ENCODE measurements at places on chromosomes 12 and 14.

GRCh38 chr14:99777951-99778350 lies 15.3 kb upstream of the EML1 start:
- H3K27me3 ChIP-seq: peaks cover 7% of the 10 kb centered on the region
- no peak overlapping the region for H3K27ac ChIP-seq
- no peak for DNase-seq
- H3K36me3 ChIP-seq: no peaks in the 10 kb centered on the region
- no peaks in the 10 kb centered on the region for H3K4me1 ChIP-seq
- H3K4me3 ChIP-seq: no peak overlapping the region

GRCh38 chr12:101172316-101172715 lies 37.7 kb downstream of the SLC5A8 start:
- H3K27me3 ChIP-seq: no peaks in the 10 kb centered on the region
- no peaks in the 10 kb centered on the region for H3K4me1 ChIP-seq
- no peak overlapping the region for H3K27ac ChIP-seq
- no peak overlapping the region for H3K4me3 ChIP-seq
- DNase-seq: no peak
- H3K36me3 ChIP-seq: no peaks in the 10 kb centered on the region

DNA sequence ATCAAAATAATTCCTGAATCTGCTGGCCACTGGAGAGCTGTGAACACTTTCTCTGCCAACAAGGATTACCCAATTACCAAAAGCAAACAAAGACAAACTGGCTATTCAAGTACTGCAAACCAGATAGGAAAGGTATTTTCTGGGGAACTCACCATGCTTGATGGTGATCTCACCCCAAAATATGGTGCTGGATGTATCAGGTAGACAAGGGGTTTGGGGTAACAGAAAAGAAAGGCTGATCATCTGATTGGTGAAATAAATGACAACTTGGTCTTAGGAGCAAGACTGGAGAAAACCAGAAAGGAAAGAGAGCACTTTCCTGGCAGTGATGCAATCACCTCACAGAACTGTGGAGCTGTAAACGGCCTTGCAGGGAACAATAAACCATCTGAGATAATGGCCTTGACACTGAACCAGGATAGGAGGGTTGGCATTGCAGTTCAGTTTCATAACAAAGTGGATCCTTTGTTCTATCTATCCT lies 31.0 kb upstream of the NPFF start:
- H3K27me3 ChIP-seq: no peaks in the 10 kb centered on the region
- peaks cover 57% of the 10 kb centered on the region for H3K36me3 ChIP-seq
- H3K4me3 ChIP-seq: no peak overlapping the region
- DNase-seq: no peak
- no peaks in the 10 kb centered on the region for H3K4me1 ChIP-seq
- no peak overlapping the region for H3K27ac ChIP-seq

DNA sequence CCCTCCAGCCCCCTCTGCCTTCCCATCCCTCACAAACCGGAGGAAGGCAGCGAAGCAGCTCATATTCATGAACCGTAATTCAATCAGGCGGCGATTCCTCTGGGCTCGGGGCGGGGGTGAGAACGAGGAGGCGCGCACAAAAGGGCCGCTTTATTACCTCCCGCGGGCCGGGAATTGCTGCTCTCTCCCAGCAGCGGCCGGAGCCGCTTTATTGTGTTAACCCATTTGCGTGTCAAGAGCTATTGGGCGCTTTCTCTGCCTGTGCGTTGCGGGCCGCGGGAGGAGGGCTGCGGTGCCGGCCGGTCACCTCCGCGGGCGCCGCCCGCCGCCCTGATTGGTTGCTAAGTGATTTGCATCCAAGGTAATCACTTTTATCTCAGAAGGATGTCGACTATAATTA lies 4.8 kb downstream of the FAM222A start:
- no peak overlapping the region for H3K27ac ChIP-seq
- H3K4me1 ChIP-seq: peaks cover 7% of the 10 kb centered on the region
- no peak overlapping the region for H3K4me3 ChIP-seq
- no peak for DNase-seq
- no peaks in the 10 kb centered on the region for H3K36me3 ChIP-seq

DNA sequence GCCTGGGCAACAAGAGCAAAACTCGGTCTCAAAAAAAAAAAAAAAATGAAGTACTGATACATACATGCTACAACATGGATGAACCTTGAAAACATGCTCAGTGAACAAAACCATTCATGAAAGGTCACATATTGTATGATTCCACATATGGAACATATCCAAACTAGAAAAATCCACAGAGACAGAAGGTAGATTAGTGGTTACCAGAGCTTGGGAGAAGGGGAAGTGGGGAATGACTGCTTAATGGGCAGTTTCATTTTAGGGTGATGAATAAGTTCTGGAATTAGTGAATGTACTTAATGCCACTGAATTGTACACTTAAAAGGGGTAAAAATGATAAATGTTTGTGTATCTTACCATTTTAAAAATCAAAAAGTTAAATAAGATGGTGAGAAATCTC lies 2.7 kb downstream of the ITGB7 start:
- DNase-seq: no peak
- H3K4me3 ChIP-seq: no peak overlapping the region
- H3K27ac ChIP-seq: no peak overlapping the region
- H3K27me3 ChIP-seq: no peaks in the 10 kb centered on the region

DNA sequence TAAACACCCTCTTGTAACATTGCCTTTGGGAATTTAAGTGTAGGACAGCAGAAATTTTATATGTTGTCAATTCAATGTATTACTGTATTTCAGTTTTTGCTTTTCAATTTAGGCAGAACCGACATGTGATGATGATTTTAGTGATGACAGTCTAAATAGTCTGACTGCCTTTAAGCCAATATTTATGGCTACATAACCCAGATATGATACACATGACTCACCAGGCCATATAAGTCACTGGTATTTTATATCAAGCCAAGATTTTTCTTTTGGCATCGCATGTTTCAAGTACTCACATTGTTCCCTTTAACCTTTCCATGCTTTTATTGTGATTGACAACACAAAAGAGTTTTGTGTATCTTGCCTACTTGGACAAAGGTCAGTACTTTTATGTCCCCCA lies 13.6 kb upstream of the PPM1A start:
- H3K36me3 ChIP-seq: no peaks in the 10 kb centered on the region
- no peak for DNase-seq
- no peak overlapping the region for H3K27ac ChIP-seq

DNA sequence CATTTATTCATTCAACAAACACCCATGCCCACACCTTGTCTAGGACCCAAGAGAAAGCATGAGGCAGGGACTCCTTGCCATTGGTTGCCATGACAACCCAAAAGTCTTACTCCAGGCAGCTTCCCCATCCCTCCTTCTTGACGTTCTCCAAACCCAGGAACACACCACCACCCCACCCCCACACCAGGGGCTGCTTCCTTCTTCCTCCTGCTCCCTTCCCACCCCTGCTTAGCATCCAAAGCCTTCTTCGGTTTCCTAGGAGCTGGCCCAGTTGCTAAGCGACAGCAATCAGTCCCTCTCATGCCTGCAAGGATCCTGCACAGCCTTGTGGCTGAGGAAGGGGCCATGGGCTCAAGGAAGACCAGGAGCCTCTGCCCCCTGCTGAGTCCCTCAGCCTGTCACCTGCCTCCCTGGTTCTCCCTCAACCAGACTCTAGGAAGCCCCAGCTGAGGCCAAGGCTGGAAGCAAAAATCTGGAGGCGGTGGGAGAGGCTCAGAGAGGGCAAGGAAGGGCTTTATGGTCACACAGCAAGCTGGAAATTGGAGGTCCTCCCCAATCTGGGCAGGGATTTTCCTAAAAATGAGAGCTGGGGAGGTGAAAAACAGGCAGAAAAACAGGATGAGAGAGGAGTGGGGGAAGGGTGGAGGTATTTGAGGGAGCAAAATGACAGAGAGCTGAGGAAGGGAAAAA lies 15.4 kb downstream of the RASAL1 start:
- no peak overlapping the region for H3K27ac ChIP-seq
- H3K36me3 ChIP-seq: no peaks in the 10 kb centered on the region
- no peak overlapping the region for H3K4me3 ChIP-seq
- no peaks in the 10 kb centered on the region for H3K27me3 ChIP-seq
- DNase-seq: no peak

GRCh38 chr12:57547288-57548012 lies 458 bp upstream of the DCTN2 start:
- DNase-seq: no peak
- peaks cover 37% of the 10 kb centered on the region for H3K4me1 ChIP-seq
- H3K4me3 ChIP-seq: peak overlapping the region; percentile 71
- no peaks in the 10 kb centered on the region for H3K27me3 ChIP-seq

- H3K27me3 ChIP-seq: no peaks in the 10 kb centered on the region
- no peaks in the 10 kb centered on the region for H3K4me1 ChIP-seq
- no peak overlapping the region for H3K27ac ChIP-seq
- DNase-seq: no peak
- H3K4me3 ChIP-seq: no peak overlapping the region
Measured at GRCh38 chr12:128613837-128614590, 209.7 kb downstream of the SLC15A4 start.

- DNase-seq: peak; percentile 76
- peaks cover 52% of the 10 kb centered on the region for H3K4me1 ChIP-seq
- peak within 1 kb of the TSS; percentile 60 for H3K4me3 ChIP-seq
- H3K36me3 ChIP-seq: peaks cover 29% of the 10 kb centered on the region
- no peaks in the 10 kb centered on the region for H3K27me3 ChIP-seq
Measured at GRCh38 chr12:57005980-57006808, at the start of gene ZBTB39. TSS of gene ZBTB39 (minus strand) at chr12:57006546. CDS start at chr12:57004917, 1,629 bp downstream.

GRCh38 chr14:104586832-104587620 lies 7.5 kb downstream of the C14orf180 start:
- H3K27me3 ChIP-seq: no peaks in the 10 kb centered on the region
- H3K27ac ChIP-seq: no peak overlapping the region
- no peak for DNase-seq
- H3K4me3 ChIP-seq: no peak overlapping the region
- no peaks in the 10 kb centered on the region for H3K36me3 ChIP-seq
- no peaks in the 10 kb centered on the region for H3K4me1 ChIP-seq

- peaks cover 11% of the 10 kb centered on the region for H3K4me1 ChIP-seq
- H3K27ac ChIP-seq: no peak overlapping the region
- DNase-seq: no peak
- no peak overlapping the region for H3K4me3 ChIP-seq
- H3K36me3 ChIP-seq: no peaks in the 10 kb centered on the region
Measured at GRCh38 chr12:130764073-130764472, 48.0 kb upstream of the RIMBP2 start.

GRCh38 chr12:43362910-43363694 lies 188.9 kb downstream of the ADAMTS20 start:
- H3K36me3 ChIP-seq: no peaks in the 10 kb centered on the region
- DNase-seq: no peak
- no peak overlapping the region for H3K27ac ChIP-seq
- H3K4me1 ChIP-seq: no peaks in the 10 kb centered on the region
- H3K4me3 ChIP-seq: no peak overlapping the region

DNA sequence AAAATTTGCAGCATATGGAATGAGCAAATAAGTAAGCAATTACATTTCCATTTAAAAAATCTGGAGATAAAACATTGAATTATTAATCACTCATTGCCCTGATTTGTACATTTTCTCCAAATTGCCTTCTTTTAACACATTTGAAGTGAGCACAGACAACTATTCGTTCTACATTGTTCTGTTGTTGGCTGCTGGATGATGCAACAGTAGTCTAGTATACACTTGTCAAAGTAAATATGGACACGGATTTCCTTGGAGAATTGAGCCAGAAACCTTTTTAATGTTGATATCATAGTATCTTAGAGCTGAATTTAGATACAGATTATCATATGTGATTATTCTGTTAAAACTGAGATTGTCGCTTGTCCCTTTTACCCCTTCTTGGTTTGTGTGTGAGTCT lies 188.2 kb downstream of the FUT8 start:
- H3K27ac ChIP-seq: no peak overlapping the region
- no peaks in the 10 kb centered on the region for H3K36me3 ChIP-seq
- no peak for DNase-seq
- H3K4me3 ChIP-seq: no peak overlapping the region
- no peaks in the 10 kb centered on the region for H3K27me3 ChIP-seq

DNA sequence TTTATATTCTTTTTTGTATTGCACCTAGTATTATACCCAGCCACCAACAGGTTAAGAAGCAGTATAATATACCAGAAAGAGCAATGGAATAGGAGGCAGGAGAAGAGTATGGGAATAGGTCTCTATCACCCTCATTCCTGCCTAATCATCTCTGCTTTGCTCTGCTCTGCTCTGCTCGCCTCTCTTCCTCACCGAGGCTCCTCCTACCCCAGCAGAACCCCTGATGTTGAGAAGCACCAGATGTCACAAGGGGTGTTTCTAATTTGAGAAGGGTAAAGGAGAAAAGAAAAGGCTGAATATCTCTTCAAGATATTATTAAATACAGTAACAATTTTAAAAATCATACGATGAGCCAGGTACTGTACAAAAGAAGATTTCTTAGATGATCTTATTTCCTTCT lies 89.0 kb downstream of the STON2 start:
- H3K36me3 ChIP-seq: no peaks in the 10 kb centered on the region
- no peaks in the 10 kb centered on the region for H3K27me3 ChIP-seq
- H3K4me1 ChIP-seq: no peaks in the 10 kb centered on the region
- no peak for DNase-seq

DNA sequence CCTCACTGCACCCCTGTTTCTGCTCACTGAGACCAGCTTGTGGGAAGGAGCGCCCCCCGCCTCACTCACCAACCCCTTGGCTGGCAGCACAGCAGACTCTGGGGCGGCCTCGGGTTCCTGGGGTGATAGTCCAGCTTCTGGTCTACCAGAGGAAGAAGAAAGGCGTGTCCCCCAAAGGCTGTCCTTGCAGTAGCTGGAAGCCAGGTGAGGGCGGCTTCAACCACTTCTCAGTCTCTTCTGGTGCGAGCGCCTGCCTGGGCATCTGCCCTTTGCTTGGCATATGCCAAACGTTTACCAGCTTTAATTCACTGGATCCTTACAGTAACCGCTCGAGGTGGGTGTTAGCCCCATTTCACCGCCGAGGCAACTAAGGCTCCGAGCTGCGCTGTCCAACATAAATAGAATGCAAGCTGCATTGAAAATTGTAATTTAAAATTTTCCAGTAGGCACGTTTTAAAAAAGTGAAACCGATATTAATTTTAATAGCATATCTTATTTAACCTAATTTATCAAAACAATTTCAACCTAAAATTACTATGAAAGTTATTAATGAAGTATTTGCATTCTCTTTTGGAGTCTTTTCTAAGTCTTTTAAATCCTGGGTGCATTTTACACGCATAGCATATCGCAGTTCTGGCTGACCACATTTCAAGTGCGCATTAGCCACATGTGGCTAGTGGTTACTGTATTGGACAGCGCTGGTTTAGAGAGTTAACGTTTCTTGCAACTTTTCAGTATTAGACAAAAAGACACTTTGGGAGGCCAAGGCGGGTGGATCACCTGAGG lies 872 bp downstream of the FAM177A1 start:
- peak; percentile 53 for DNase-seq
- peak overlapping the region; percentile 92 for H3K4me3 ChIP-seq
- no peaks in the 10 kb centered on the region for H3K27me3 ChIP-seq
- H3K4me1 ChIP-seq: peaks cover 24% of the 10 kb centered on the region
- H3K27ac ChIP-seq: peak overlapping the region; percentile 98

DNA sequence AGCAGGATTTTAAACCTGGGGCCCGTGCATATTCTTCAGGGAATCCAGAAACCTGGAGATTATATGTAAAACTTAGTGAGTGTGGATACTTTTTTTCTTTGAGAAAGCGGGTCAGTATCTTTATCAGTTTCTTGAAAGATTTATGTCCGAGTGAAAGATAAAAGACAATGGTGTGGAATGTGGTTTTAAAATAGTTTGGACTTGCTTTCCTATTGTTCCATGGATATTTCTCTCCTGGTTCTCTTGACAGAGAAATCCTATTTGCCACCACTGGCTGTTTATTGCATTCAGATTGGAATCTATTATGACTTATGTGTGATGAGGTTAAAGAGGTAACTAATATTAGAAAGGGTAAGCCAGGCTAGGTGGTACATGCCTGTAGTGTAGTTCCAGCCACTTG lies 27.4 kb downstream of the KTN1 start:
- peaks cover 12% of the 10 kb centered on the region for H3K4me1 ChIP-seq
- H3K36me3 ChIP-seq: no peaks in the 10 kb centered on the region
- H3K27me3 ChIP-seq: no peaks in the 10 kb centered on the region
- DNase-seq: no peak
- H3K4me3 ChIP-seq: no peak overlapping the region
